Stimulated activated CD4-positive, alpha-beta T cell treated with anti-CD3 and anti-CD28 coated beads, Interleukin-12 subunit alpha, Interleukin-12 subunit beta, amount 100 ng/mL, for 24 hours (primary cell): ENCODE measurements at places on chromosomes 6 and 20.

DNA sequence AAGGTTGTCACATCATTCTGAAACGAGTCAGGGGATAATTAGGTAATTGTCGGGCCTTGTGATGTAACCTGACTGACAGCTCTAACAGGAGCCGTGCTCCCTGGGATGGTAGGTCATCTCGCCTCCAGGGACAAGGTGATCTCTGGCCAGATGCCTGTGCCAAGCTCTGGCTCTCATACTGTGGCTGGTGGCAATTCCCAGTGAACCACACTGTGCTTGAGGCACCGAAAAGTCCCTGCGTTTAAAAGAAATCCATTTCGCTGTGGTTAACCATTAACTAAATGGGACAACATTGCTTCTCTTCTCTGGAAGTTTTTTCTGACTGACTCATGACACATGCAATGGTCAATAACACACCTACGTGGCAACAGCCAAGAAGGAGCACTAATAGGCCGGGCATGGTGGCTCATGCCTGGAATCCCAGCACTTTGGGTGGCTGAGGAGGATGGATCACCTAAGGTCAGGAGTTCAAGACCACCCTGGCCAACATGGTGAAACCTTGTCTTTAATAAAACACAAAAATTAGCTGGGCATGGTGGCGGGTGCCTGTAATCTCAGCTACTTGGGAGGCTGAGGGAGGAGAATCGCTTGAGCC lies 669.2 kb downstream of the PRKN start:
- no peak for DNase-seq

GRCh38 chr6:167580619-167580911 lies 246.1 kb upstream of the AFDN start:
- DNase-seq = no peak

- no peak for DNase-seq
Observed at GRCh38 chr20:23047738-23048214, 1.7 kb downstream of the THBD start.

DNA sequence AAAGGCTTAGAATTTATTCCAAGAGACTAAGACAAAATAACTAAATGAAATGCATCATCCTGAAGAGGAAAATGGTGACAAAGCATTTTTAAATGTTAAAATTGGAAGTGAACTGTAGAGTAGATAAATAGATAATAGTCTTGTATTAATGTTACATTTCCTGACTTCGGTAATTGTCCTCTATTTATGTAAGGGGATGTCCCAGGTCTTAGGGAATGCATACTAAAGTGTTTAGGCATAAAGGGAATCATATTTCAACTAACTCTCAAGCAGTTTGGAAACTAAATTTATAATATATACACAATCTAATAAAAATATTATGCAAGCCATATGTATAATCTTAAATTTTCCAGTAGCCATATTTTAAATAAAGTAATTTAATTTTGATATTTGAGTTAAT lies 159.3 kb downstream of the WDR27 start:
- no peak for DNase-seq

- DNase-seq = no peak
Observed at GRCh38 chr6:3285049-3285639, 26.4 kb downstream of the PSMG4 start.

DNA sequence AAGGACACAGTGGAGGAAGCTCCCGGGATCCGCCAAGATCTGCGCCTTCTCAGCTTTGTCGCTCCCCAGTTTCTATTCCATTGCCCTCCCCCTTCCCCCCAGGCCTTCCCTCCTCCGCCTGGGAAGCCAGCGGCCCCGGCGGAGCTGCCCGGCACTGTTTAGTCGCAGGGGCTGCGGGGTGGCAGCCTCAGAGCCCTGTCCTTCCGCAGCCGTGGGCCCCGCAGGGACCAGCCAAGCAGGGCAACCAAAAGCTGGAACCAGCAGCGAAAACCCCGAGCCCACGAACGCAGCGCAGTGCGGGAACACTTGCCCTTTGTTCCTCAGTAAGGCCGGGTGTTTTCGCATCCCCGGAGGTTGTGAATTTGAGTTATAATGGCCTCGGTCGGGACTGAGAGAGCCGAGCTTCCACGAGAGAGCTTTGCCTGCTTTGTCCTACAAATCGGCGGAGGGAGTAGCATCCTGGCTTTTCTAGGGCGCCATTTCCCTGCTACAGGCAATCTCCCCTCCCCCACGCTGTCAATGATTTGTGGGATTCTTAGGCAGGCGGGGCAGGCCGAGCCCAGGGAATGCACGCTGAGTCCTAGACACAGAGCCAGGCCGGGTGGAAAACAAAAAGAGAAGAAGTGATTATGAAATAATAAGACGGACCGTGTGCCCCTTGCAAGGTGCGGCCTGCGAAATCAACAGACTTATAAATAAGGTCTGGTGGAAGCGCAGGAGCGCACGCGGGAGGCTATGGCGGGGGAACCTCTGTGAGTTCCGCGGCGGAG lies 4.0 kb upstream of the TUBB2B start:
- no peak for DNase-seq

GRCh38 chr20:53425481-53425880 lies 168.2 kb downstream of the ZNF217 start:
- no peak for DNase-seq

- no peak for DNase-seq
Observed at GRCh38 chr6:43939281-43940070, 169.5 kb downstream of the VEGFA start.

GRCh38 chr6:679282-679681 lies 13.7 kb downstream of the EXOC2 start:
- DNase-seq = no peak

DNA sequence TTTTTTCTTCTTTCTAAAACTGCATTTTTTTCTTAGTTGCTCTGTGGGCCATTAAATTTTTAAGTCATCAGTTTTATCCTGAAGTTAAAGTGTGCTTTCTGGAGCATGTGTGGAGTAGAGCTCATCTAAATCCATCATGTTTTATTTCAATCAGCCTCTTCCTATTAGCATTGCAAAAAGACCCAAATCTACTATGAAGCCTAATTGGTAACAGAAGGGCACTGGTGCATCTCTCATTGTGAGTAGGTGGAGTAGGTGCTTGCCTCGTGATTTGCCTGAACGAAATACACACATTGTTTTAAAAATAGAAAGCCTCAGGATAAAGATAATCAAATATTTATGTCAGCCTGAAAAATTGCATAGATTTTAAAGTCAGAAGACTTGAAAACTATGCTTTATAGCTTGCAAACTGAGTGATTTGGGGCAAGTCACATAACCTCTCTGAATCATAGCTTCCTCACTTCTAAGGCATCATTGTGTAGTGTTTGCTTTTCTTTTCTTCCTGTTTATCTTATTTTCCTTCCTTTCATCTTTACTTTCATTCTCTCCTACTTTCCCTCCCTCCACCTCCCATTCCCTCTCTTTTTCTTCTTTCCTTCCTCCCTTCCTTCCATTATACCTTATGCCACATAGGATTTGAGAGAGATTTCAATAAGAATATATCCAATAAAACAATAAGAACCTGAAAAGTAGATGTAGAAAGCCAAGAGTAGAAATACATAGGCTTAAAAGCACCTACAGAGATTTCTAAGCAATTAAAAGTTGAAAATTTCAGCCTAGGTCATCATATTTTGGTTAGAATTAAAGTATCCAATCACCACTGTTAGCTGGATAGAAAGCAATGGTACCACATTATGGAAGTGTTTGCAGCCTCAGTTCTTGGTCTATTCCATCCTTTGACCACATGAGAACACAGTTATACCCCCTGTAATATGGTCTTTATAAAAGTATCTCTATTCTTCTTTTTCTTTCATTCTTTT lies 49.6 kb upstream of the RNF146 start:
- no peak for DNase-seq

DNA sequence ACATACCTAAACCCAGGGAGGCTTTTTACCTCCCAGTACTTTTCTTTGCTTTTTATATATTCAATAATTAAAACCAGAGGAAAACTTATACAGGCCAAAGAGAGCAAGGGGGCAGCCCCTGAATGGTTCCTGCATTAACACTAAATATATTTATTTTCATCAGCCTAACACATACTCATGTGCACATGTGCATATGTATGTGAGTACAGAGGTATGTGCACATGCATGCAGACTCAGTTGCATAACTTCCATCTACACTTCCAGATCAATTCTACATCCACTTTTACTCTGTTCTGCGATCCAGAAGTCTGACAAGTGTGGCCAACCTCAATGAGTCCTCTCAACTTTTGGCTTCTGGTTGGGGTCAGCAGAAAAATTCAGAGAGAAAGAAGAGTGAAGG lies 794.2 kb downstream of the DHX35 start:
- no peak for DNase-seq

DNA sequence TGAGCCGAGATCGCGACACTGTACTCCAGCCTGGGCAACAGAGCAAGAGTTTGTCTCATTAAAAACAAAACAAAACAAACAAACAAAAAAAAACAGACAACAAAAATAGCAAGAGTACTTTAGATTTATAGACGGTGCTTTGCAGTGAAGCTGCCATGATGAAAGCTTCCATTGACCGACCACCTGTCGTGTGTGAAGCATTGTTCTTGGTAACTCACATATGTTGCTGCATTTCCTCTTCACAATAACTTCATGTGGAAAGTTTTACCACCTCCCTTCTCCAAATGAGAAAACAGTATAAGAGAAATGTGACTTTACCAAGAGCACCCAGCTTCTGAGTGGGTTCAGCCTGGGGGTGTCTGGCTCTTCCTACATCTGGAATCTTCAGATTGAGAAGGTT lies 56.4 kb upstream of the PTGIS start:
- no peak for DNase-seq

DNA sequence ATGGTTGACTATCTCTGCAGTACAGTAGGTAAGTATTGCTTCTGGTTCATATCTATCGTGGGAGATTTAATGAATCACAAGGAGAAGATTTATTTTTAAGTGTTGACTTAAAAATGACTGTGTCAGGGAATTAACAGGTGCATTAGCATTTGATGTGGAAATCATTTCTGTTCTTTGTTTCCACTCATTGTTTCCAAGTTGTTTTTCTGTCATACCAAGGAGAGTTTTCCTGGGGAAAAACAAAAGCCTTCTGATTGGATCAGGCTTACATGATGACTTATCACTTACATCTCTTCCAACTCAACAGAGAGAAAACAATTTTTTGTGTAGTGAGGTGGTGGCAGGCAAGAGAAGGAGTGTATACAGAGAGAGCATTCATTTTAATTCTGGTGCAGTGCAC lies 686.4 kb downstream of the HTR1B start:
- no peak for DNase-seq

DNA sequence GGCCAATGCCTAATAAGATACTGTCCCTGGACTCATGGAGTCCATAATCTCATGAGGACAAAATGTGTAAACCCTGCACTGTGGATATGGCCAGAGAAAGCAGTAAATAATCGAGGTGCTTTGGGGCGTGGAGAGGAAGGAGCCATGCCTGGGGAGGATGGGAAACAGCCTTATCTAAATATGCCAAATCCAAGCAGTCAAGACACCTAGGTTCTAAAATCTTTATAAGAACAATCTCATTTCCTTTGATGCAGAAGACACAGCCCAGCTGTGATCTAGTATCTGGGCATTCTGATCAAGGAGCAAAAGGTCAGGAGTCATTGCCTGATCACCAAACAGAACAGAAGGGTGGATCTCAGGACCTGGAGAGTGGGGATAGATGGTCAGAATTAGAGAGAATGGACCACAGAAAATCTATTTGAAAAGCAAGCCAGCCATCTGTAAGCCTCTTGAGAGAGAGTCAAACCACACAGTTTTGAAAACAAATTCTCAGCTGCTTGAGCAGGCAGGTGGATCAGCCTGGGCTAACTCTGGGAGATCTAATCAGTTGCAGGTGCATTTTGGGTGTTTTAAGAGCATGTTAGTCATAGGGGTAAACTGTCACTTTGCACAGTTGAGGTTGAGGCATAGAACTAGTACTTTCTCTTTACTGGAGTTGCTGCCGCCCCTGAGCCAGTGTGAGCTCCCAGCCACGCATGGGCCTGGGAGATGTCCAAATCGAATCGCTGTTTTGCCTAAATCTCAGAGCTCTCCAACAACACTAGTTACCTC lies 130.8 kb upstream of the TNFAIP3 start:
- DNase-seq = no peak

- no peak for DNase-seq
Observed at GRCh38 chr20:47857187-47857568, 71.9 kb upstream of the SULF2 start.
